ENCODE measurements at places on chromosomes 2 and 18.

DNA sequence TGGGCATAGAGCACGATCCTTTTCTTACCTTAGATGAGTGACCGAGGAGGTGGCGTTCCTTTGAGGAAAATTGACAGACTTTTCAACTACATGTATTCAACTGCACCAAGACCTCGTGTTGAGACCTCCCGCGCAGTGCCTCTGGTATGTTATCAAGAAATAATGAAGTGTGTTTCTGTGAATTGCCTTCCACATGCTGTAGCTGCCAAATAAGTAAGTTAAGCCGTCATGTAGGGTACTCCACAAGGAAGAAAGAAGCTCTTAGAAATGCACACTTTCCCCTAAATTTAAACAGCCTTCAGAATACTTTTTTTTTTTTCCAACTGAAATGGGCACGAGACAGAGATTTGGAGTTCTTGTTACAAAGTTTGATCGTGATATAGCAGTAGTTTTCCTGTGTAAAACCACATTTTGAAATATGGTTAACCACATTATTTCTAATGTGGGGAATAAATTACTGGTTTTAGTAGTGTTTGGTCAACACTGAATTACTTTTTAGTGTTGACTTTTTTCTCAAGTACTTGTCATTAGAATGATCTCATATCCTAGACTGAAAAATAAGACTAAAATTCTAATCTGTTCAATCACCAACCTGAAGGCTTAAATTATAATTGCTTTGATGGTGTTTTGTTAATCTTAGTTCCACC lies 30.5 kb downstream of the PDK1 start:
- no peak for DNase-seq

DNA sequence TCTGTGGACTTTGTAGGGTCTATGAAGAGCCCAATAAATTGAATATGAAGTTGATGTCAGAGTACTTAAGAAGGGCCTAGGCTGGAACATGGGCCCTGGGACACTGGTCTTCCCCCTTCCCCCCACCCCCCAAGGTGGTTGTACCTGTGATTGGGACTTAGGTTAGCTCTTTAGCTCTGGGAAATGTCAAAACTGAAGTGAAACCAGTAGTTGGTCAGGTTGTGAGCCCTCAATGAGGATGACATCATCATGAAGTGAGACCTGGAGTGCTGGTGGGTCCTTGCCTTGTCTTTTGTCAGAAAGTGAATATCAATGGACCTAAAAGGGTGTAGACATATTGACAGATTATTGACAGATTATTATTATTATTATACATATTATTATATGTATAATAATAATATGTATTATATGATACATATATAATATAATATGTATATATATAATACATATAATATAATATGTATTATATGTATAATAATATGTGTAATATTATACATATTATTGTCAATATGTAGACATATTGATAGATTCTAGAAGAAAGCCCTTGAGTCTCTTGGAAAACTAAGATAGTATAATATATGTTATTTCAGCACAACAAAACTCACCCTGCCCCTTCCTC lies 5.4 kb downstream of the MARS2 start:
- DNase-seq, result no peak

- DNase-seq, result peak; percentile 64
Measured at GRCh38 chr2:201999279-201999678, 34.4 kb upstream of the FZD7 start.

- no peak for DNase-seq
Measured at GRCh38 chr2:172440795-172441194, 13.4 kb downstream of the ITGA6 start.

DNA sequence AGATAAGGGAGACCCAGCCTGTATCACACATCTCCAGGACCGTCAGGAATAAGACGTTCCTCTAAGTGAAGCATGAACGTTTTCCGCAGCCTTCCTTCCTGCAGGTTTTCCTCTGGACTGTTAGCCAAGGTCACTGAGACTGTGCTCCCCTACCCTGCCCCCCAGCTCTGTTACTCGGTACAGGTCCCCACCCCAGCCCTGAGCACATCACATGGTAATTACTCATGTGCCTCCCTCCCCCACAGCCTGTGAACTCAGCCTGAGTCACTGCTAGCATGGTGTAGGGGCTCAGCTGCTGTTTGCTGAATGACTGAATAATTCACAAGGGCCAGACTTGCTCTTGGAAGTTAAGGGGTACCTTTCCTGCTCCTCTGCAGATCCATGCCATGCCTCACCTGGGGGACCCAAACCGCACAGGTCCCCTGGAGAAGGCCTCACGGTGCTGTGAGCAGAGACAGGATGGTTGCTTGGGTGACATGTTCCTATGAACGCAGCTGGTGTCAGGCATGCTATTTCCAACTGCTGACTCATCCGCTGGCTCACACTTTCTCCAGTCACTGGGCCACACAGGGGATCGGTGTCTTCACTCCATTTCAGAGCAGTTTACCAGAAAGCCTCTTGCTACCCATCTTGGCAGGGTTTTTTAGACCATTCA lies 88.2 kb downstream of the PLB1 start:
- DNase-seq, result peak; percentile 87

DNA sequence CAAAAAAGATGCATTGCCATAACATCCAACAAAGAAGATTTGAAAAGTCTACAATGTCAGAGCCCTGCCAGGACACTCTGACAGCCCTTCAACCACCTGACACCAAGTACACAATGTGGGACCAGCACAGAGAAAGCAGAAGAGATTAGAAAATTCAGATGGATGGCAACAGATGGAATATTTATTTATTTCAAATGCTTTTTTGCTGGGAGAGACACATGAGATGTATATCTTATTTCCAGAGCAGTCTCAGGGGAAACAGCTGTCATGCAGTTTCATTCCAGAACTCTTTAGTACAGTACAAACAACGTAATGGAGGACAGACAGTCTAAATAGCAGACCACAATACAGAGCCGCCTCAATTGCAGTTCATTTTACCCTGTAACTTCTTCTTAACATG lies 110.1 kb downstream of the MAIP1 start:
- no peak for DNase-seq

- no peak for DNase-seq
Measured at GRCh38 chr2:119482481-119483394, 41.5 kb downstream of the SCTR start.

DNA sequence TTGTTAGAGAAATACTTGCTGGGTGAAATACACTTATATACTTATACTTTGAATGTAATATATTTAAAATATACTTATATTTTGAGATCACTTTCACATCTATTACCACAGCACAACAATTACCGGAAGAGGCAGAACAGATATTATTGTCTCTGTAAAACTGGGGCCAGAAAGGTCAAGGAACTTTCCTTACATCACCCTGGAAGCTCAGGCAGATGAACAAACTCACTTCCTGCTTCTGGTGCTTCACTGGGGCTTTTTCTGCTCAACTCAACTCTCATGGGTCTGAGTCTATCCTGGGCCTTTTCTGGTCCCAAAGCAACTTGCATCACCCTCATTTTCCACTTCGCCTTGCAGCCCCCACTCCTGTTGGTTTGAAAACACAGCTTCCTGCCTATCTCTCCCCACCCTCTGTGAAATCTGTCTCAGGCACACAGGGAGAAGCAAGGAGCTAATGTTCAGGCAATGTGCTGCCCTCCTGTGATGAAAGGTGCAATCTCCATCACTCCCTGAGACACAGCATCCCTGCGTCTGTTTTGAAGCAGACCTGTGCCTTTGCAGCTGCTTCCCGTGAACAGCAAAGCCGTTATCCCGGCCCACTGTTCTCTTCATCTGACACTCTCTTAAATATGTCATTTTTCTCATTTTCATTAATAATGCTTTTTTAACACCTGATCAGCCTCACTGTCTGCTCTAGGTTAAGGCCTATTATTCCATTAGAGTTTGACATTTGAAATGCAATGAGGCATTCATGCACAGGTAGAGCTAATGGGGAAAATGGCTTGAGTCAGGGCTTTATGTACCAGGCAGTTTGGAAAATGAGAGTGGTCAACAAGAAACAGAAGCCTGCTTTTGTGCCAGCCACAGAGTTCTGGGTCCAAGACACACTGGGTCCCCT lies 251.9 kb upstream of the CHAC2 start:
- no peak for DNase-seq

DNA sequence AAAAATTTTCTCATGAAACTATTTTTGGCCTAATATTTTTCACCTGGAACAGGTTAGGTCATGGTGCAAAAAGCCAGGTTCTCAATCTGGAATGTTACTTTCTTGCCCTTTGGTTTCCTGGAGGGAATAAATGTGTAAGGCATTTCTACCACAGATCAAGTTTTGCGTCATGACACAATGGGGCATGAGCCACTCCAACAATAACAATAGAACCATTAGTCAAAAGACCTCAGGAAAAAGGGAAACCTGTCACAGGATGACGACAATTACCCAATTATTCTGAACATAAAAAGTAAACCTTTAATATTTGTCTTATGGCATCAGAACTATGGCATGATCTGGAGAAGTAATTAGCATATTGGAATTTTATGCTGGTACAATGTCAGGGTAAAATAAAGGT lies 88.2 kb upstream of the HNRNPA3 start:
- no peak for DNase-seq

GRCh38 chr2:240369801-240370585 lies 65.5 kb upstream of the GPC1 start:
- DNase-seq, result peak; percentile 95

DNA sequence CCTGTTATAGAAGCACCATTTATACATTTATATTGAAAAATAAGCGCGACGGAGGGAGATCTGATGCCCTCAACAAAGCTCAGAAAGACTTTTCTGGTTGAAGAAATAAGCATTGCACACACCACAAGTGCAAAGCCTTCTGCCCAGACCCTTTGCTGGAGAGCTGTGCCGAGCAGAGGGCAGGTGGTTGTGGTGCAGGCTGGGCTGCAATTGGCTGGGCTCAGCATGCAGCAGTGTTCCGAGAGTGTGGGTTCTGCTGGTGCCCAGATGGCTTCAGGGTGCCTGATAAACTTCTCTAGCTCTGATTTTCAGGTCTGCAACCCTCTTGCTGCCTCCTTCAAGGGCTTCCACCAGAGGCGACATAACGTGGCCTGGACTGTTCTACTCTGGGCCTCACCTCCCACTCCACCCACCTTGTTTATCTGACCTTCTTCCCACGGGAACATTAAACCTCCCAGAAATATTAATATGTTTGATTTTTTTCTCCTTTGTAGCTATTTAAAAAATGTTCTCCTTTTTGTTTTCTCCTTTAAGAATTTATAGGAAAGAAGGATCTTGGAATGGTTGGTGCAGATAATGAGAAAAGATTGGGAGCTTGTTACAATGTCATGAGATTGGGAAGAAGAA lies 113.6 kb upstream of the ITGA6 start:
- no peak for DNase-seq

GRCh38 chr18:9290156-9290555 lies 44.4 kb upstream of the TWSG1 start:
- peak; percentile 33 for DNase-seq

GRCh38 chr2:17104454-17104853 lies 413.8 kb downstream of the RAD51AP2 start:
- DNase-seq, result peak; percentile 55

- DNase-seq, result peak; percentile 95
Measured at GRCh38 chr2:220228310-220229006, 601.0 kb downstream of the SLC4A3 start.

DNA sequence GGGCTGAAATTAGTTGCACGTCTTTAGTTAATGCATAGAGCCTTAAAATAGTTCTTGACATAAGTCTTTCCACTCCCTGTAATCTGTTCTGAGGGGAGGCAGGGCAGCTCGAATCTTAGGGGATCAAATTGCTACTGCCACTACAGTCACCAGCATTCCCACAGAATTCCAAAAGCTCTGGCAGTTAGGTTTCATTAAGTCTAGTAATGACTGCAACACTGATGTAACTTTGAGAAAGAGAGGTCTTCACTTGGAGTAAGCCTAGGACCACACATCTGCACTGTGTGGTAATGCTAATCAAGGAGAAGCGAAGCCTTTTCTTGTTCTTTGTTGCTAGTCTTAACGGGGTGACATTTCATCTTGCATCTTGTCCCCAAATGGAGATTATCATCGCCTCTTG lies 19.3 kb upstream of the NCK2 start:
- DNase-seq, result peak; percentile 67

- DNase-seq, result peak; percentile 58
Measured at GRCh38 chr18:5546660-5547059, 2.9 kb upstream of the EPB41L3 start.

DNA sequence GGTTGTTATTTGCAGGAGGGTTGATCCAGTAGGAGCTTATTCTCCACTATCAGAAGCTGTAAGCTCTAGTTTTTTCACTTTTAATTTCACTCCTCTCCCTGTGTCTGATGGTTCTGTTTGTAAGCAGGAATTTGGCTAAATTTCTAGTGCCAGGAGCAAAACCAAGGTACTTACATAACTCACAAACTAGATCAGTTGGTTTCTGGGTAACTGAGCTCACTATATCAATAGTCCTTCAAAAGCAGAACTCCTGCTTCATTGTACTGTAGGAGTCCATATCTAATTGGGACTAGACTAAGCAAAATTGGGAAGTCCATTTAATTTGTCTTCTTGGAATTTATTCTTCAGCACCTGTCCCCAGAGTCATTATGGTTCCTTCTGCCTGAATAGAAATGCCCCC lies 20.1 kb upstream of the RAX start:
- no peak for DNase-seq

GRCh38 chr2:224909885-224910573 lies 132.2 kb downstream of the DOCK10 start:
- DNase-seq, result peak; percentile 96

DNA sequence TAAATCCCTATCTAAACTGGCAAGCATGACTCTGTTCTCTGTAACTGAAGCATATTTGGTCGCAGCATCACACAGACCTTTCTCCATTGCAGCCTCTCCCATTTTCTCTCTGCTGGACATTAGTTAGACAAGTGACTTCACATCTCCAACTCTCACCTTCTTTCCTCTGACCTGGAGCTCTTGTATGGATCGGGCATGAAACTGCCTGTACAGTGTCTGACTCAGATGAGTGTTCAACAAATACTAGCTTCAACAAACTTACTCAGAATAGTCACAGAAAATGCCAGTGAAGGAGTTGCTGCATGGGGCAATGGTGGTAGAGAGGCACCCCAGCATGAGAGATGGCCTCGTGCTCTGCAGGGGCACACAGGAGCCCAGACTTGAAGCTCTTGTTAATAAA lies 104.7 kb upstream of the COPS8 start:
- DNase-seq, result no peak

GRCh38 chr2:192675681-192676080 lies 480.9 kb upstream of the TMEFF2 start:
- DNase-seq, result no peak

DNA sequence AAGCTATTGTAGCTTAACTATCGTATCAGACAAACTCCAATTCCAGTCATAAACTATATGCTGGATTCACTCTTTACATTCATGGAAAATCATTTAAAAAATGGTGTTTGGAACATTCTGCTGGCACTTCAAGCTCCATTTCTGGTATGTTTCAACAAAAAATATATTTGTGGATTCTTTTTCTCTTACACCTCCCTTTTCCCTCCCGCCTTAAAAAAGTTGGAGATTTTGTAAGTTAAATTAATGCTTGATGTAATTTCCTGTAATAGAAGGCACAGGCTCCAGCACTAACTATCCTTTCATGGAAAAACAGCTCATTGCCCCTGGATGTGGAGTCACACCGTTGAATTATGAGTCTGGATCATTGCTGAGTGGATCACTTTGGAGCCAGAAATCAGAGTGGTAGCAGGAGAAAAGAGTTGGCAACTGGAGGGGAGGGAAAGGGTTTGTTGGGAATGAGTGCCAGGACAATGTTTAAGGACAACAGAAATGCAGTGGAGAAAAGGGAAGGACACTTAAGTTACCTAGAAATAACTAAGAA lies 102.8 kb downstream of the ICOS start:
- no peak for DNase-seq
